Left lobe of liver (tissue), 2 donors: ENCODE measurements at places on chromosomes 16 and 17. TPM values are rescaled to one million over a fixed set of nuclear protein-coding genes. Genes with fewer than 3 reads are reported as not detected.
A peak's percentile ranks its signal among the peaks of the same experiment; 100 is the strongest.

DNA sequence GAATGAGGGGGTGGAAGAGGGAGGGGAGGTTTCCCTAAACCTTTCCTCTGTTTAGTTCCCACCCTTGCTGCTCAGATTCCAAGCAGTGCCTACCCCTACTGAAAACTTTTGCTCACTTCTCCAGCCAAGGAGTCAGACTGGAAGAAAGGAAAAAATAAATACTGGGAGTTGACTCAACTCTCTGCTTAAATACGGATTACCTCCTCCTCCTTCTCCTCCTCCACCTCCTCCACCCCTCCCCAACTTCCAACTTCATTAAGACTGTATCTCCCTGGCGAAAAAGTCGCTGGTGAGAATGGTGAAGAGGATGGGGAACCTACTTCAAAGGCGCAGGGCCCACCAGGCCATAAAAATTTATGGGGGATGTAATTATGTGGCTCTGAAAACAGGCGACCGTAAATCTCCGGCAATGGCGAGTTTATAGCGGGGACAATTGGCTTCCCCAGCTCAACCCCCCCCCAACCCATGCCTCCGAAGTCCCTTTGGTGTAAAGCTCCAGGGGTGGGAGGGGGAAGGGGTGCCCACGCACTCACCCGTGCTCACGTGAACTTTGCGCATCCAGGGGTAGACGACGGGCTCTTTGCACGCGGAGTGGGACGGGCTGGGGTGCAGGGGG lies 712 bp downstream of the HOXB4 start:
- DNase-seq: no peak

The DOC2B gene
- total RNA-seq: 0.68 TPM

DNA sequence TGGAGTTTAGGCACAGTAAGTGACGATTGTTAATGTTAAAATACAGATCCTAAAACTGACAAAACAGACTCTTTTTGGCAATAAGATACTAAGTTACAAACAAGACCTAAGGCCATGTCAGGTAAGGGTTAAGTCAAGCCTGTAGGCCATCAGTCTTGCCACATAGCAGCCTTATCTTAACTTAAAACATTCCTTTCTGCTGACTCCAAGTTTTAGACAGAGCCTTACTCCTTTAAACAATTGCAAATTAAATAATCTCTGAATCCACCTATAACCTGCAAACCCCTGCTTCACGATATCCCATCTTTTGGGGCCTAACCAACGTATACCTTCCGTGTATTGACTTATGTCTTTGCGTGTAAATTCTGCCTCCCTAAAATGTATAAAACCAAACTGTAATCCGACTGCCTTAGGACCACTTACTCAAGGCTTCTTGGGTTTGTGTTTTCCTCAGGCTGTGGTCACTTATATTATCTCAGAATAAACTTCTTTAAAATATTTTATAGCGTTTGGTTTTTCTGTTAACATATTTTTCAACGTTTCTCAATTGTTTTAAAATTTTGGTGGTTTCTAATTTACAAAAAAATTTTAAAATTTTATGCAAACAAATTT lies 64.4 kb downstream of the EFCAB5 start:
- DNase-seq: no peak

DNA sequence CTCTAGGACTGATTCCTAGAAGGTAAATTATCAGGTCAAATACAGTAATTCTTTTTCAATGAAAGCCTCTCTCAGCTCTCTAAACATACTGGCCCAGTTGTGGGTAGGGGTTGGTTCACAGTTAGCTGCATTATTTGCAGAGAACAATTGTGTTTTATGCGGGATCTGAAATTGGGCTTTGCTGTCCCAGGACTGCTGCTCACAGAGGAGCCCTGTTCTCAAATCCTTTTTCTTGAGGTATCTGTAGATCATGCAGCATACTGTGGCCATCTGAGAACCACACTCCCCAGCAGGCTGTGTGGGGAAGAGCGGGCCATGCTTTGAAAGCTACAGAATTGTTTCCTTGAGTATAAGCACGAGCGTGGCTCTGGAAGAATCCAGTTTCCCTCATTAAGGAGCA lies 17.5 kb downstream of the MTHFSD start:
- no peak for DNase-seq

DNA sequence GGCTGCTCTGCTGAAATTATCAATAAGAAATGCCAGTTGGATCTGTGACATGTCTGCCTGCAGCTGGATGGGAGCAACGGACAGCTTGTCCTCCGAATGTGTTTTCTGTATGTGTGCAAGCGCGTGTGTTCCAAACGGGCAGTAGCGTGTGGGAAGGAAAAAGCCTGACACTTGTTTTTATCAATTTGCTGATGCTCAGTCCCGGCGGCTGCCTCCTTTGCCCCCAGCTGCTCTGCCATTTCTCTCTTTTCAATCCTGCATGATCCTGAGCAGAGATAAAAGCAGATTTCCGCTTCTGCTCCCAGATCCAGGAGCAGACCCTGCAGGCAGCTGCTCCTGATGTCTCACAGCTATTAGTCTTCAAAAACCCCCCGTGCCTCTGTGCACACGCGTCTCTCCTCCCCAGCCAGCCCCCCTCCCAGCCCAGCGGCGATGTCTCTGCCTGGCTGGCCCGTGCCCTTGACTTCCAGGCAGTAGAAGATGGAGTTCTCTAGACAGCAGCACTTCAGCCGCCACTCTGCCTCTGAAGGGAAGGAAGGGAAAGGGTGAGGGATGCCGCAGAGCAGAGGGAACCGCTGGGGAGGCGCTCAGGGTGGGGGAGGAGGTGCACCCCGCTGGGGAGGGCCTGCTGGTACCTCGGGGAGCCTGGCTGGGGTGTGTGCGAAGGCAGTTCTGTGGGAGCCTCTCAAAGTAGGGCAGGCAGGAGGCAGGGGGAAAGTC lies 4.1 kb downstream of the PRCD start:
- DNase-seq: no peak

GRCh38 chr16:6200861-6201260 lies 1103.3 kb upstream of the EEF2KMT start:
- no peak for DNase-seq

The DNAH2 gene
- 0.15 TPM for total RNA-seq

The NPIPA8 gene
- 0.35 TPM for total RNA-seq

The KCNJ18 gene
- total RNA-seq: not detected

The ACAP1 gene
- total RNA-seq: 3.4 TPM

The C17orf100 gene
- 1.9 TPM for total RNA-seq

- no peak for DNase-seq
Measured at GRCh38 chr16:80824623-80825364, 20.4 kb upstream of the CDYL2 start.

GRCh38 chr17:1447052-1447451 lies 9.0 kb downstream of the CRK start:
- no peak for DNase-seq

- no peak for DNase-seq
Measured at GRCh38 chr16:64282181-64282580, 839.7 kb downstream of the CDH11 start.

The DNAH3 gene
- not detected for total RNA-seq

- DNase-seq: no peak
Measured at GRCh38 chr17:7894226-7894625, 5.6 kb downstream of the CHD3 start.

The HEXIM1 gene
- total RNA-seq: 29.3 TPM

The PRAC2 gene
- not detected for total RNA-seq

The NPB gene
- 0.13 TPM for total RNA-seq

The C1QTNF1 gene
- 15.5 TPM for total RNA-seq

DNA sequence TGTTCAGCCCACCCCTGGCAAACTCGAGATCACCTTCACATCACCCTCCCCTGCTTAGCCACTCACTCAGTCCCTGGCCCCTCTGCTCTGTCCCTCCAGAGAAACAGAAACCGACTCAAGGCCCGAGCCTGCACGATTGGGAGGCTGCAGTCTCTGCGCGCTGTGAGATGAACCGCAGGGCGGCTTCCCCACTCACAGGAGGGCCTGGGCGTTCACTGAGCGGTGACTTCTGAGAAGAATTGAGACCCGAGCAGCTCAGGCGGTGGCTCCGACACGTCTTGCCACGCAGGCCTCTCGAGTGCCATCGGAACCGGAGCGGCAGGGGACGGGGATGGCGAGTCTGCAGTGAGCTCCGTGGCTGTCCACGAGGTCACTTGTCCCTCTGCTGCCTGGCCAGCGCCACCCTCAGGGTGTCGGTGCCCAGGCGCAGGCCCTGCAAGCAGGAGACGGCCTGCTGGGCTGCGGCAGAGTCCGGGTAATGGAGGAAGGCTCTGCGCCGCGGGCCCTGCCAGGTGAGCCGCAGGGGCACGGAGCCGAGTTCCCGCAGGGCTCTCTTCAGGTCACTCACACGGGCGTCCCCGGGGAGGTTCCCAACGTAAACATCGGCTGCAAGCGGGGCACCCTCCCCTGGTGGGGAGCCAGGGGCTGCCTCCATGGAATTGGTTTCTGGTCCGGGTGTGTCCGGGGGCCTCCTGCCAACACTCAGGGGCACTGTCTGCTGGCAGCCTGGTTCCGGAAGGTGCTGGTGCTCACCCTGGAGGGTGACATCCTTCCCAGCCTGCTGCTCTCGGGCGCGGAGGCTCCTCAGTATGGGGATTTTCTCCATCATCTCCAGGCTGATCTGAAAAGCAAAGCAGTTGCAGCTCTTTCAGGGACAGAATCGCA lies 21.6 kb downstream of the FOXF1 start:
- no peak for DNase-seq

- no peak for DNase-seq
Measured at GRCh38 chr16:46927273-46927672, 43.1 kb downstream of the GPT2 start.

DNA sequence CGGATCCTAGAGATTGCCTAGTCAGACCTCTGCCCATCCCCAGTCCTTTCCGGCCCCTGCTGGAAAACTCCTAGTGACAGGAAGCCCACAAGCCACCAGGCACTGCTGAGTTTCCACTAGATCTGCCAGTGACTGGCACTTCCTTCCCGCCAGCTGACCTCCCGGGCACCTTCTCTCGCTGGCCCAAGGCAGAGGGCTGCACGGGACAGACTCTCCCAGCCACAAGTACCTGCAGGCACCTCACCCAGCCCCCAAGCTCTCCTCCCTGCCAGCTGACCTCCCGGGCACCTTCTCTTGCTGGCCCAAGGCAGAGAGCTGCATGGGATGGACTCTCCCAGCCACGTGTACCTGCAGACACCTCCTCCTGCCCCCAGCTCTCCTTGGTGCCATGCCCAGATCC lies 66.3 kb upstream of the DOC2B start:
- peak; percentile 82 for DNase-seq

DNA sequence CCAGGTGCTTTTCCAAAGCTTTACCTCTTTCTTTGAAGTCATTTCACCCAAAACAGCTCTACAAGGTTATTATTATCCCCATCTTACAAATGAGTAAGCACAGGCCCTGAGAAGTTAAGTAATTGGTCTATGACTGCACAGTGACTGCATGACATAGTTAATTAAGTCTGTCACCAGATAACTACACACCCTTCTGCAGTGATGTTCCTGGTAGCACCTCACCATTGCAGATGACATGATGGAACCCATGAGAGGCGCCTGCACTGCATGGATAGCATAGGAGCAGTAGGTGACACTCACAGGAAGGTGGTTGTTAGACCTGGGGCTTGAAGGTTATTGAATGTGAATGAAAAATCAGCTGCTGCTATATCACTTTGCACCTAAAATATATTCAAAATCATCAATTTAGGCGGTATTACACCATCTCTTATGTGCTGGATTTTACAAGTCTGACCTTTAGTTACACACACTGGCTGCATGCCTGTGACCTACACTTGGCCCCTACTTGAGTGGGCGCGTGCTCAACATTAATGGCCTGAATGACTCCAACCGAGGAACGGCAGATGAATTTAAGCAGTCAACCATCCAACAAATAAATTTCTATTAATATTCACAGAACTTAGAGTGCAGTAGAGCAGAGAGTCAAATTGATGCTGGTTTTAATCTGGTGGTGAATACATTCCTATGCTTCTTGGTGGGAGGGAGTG lies 239.6 kb downstream of the CDH11 start:
- DNase-seq: no peak

The DNAJC7 gene
- total RNA-seq: 33.2 TPM

The ACSM2A gene
- total RNA-seq: 359 TPM

The UMOD gene
- not detected for total RNA-seq

DNA sequence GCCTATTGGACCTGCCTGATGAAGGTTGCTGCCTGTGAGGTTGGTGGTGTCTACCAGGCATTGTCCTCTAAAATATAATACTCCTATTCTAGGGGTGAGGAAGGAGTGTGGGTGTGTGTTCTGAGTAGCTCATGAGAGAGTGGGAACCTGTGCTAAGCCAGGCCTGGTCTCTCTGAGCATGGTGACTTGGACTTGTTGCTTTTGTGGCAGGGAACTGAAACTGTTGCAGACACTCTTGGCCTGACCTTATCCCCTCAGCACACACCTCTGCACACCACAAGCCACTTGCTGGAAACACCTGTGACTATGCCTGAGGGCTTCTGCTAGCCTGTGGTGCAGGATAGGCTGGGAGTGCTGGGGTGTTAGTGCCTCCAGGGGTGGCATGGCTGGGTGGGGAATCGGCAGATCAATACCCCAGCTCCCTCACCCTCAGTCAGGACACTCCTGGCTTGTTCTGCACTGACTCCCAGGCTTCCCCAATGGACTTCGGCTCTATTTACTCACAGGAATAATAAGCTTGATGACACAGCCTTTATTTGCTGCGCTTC lies 29.9 kb downstream of the PLCG2 start:
- no peak for DNase-seq

GRCh38 chr17:38587947-38588787 lies 17.6 kb downstream of the SRCIN1 start:
- DNase-seq: no peak

DNA sequence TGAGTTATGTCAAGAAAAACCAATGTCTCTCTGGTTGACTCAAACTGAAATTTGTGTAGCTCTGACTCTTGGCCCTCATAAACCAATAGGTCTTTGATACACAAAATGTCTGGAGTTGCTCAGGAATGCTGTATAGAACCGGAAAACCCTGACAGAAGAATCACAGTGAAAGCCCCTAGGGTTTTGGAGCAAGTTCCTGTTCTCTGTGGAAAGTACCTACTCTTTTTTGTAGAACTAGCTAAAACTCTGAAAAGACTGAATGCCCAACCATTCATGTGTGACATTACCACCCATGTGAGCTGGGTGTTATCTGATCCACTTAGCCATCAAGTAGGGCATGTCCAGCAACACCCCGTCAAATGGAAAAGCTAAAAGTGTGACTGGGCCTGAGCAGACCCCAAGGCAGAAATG lies 28.8 kb downstream of the CCL4 start:
- DNase-seq: no peak

- DNase-seq: no peak
Measured at GRCh38 chr17:57976594-57976993, 11.5 kb downstream of the VEZF1 start.

The TP53TG3B gene
- total RNA-seq: not detected

DNA sequence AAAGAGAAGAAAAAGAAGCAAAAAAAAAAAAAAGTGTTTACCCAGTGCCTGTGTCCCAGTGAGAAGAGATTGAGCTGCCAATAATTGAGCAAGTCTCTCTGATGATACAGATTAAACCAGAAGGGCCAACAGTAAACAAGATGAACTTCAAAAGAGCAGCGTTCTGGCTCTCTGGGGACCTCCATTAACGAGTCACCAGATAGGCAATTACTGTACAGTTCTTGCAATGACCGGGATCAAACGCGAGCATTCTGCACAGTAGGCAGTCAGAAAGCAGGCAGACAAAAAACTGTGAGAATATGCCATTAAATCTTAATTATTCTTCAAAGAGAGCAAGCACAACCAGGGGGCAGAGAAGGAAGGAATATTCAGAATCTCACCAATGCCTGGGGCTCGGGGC lies 626.1 kb downstream of the TMEM114 start:
- no peak for DNase-seq

GRCh38 chr17:58516644-58517377 lies 2.4 kb upstream of the MTMR4 start:
- peak; percentile 90 for DNase-seq

- no peak for DNase-seq
Measured at GRCh38 chr17:82018152-82018988, 4.3 kb downstream of the CENPX start.

- no peak for DNase-seq
Measured at GRCh38 chr16:70660672-70661350, 14.5 kb downstream of the IL34 start.

GRCh38 chr16:11142261-11142630 lies 113.8 kb downstream of the SOCS1 start:
- DNase-seq: no peak
